ENCODE measurements at places on chromosomes 6 and 20.

DNA sequence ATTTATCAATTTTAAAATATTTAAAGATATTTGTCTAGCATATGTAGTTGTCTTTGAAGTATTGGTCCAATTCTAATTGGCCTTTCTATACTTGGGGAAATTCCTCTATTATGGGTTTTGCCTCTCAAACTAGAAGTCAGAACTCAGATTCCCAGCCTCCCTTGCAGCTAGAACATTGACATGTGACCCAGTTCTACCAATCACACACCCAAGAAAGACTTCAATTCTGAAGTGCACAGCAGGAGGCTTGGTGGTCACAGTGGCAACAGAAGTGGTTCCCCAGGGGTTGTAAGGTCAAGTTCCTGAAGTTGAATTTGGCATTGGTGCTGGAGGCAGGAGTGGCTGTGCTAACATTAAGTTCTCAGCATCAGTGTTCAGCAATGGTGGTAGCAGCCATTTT lies 14.8 kb upstream of the FKBP5 start:
- DNase-seq, result no peak

DNA sequence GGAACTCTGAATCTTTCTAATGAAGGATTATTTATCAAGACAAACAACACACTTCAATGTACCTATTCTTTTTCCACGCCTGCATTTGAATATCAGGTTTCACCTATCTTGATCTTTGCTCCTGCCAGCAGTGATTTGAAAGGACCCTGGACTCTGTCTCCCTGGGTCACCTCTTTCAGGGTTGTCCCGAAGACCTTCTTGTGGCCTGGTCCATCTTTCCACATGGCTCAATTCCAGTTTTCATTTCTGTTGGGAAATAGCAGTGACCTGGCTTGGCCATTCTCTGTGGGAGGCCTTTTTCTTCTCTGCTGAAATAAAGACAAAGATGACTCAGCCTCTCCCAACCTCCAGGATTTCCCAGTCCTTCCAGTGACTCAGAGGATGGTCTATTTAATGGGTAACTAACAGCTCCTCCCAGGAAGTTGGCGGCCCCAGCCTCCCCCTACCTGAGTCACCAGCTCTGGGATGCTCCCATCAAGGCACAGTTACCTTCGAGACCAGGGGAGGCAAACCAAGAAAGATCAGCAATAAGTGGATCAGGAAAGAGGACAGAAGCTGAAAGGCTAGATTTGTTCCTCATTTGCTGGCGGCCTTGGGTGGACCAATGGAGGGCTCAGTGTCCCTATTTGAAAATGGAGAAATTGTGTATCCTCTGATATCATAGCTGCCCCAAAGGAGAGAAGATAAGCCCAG lies 120.2 kb upstream of the RNF24 start:
- no peak for DNase-seq

GRCh38 chr20:14838663-14839628 lies 501.5 kb upstream of the FLRT3 start:
- no peak for DNase-seq

DNA sequence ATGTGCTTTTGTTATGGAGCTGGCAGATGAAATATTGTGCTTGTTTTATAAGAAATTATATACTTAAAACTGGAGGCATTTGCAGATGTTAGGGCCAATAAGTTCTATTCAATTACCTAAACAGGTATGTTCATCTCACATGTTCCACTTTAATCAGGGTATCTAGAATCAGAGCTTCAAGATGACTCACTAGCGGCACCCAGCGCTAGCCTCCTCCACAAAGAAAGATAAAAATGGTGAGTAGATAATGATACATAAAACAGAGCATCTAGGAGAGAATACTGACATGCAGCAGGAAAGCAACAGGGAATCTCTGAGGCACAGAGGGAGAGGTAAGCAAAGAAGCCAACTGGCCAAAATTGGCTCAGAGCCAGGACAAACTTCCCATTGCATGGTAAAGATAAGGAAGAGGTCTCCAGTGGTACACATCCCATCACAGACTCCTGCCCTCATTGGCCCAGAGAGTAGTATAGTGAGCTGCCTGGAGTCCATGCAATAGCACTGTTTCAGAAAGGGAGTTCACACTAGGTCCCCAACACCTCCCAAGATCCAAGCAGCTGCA lies 200.7 kb upstream of the SPTLC3 start:
- DNase-seq, result no peak

Data from GM12892 (cell line).